ENCODE measurements at places on chromosomes 13 and 19.
A peak's percentile ranks its signal among the peaks of the same experiment; 100 is the strongest.

GRCh38 chr19:495402-496111, 729 bp upstream of the MADCAM1 start:
- no peak for DNase-seq

GRCh38 chr13:73158851-73159250, 100.0 kb downstream of the KLF5 start:
- no peak for DNase-seq

DNA sequence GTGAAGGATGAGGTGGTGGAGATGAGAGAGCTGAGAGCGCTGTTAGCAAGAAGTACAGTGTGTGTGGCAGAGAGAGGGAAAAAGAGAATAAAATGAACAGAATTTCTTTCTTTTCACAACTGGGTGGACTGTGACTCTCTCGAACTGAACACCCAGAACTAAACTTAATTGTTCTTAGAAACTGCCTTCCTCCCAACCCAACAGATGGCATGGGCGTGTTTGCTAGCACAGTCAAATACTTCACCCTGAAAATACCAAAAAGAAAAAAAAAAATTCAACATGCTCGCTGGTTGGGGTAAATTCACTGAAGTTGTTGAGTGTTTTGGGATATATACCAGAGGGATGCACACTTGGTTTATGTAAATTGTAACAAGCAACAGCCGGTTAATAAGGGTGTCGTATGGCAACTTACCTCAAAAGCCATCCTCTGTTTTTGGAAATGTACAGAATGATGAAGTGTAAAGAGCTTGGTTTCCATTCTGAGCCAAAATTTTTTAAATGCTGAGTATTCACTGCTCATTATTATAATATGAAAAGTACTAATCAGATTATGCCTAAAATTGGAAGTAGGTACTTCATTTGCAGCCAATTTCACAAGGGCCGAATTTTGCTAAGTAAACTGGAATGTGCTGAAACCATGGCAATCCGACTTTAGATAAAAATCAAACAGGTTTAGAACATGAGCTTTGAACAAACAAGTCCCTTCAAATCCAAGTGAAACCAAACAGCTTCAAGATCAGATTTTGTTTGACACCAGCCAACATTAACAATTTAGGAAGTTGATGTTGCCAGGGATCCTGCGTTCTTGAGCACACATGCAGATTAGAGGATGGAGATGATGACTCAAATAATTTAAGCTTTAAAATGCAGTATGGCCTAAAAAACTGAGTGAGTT, 115.8 kb downstream of the ZIC5 start:
- no peak for DNase-seq

GRCh38 chr13:110664673-110665072, 41.2 kb downstream of the CARS2 start:
- DNase-seq = no peak

GRCh38 chr13:101730420-101731000, 278.0 kb downstream of the ITGBL1 start:
- DNase-seq = no peak

- peak; percentile 50 for DNase-seq
These were observed 6.7 kb upstream of the GNA15 start for GRCh38 chr19:3129112-3129511.

GRCh38 chr13:24563087-24563486, 50.5 kb upstream of the PARP4 start:
- no peak for DNase-seq

DNA sequence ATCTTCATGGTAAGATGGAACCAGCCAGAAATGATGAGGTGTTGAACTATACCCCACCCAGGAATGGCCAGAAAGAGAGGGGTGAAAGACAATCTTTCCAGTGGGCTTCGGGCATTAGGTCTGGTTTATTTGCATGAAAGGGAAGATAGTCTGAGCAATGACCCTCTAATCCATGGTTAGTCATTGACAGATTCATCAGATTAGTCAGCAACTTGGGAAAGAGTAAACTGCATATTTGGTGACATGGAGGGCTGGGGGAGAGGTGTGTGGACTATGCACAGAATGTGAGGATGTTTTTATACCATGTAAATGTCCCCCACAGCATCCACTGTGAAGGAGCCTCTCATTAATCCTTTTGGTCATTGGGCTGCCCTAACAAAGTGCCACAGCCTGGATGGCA, 30.1 kb upstream of the USP12 start:
- DNase-seq = no peak

GRCh38 chr19:29538651-29539050, 12.9 kb downstream of the VSTM2B start:
- DNase-seq = no peak

DNA sequence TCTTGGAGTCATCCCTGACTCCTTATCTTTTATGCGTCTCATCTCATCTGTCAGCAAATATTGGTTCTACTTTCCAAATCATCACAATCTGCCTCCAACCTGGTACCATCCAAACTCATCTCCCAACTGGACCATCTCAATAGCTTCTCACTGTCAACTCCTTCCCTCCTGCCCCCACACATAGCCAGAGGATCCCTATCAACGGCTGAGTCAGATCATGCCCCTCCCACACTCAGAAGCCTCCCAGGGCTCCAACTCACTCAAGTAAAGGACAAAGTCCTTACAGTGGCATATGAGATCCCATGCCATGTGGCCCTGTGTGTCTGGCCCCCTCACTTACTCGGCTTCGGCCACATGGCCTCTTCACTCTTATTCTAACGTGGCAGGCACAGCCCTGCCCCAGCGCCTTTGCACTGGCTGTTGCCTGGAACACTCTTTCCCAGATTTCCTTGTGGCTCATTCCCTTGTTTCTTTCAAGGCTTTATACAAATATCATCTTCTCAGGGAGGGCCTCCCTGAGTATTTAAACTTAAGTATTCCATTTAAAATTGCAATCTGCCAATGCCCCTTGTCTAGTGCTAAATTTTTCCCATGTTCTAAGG, 4.3 kb downstream of the SPRED3 start:
- DNase-seq = no peak

GRCh38 chr19:29393915-29394460, 131.8 kb upstream of the VSTM2B start:
- no peak for DNase-seq

DNA sequence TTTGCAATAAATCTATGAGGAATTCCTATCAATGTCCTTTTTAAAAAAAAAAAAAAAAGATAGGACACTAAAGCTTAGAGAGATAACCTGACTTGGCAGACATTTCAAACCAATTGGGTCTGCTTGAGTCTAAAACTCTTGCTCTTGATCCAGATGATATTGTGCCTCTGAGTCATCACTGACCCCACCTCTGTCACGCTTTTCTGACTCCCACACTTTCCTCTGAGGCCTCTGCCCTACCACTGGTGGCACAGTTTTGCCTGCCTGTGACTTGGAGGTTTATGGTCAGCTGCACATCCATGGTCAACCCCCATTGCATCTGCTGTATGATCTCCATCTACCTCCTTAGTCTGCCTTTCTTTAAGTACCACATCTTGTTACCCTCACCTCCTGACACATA, 328.7 kb downstream of the SPRY2 start:
- DNase-seq = no peak

GRCh38 chr19:28764066-28764465, 448.9 kb downstream of the UQCRFS1 start:
- no peak for DNase-seq

DNA sequence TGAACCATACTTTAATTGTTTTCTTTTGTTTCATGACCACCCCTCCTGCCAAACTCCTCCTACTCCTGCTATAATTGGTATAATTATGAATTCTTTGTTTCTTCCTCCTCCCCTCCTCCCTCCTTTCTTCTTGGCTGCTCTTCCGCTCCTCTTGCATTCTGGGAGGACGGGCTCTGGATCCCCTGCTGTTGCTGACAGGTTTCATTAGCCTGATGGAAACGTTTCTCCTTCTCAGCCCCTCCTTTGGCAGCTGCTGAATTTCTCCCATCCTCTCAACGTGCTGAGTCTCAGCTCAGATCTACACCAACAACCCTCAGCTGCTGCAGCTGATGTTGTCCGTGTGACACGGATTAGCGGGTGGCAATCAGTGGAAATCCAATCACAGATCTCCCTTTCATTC, 97.1 kb upstream of the UBAC2 start:
- DNase-seq = peak; percentile 56

GRCh38 chr13:33728271-33729037, 89.5 kb upstream of the RFC3 start:
- DNase-seq = no peak

GRCh38 chr13:93098972-93099371, 127.6 kb upstream of the GPC6 start:
- no peak for DNase-seq

DNA sequence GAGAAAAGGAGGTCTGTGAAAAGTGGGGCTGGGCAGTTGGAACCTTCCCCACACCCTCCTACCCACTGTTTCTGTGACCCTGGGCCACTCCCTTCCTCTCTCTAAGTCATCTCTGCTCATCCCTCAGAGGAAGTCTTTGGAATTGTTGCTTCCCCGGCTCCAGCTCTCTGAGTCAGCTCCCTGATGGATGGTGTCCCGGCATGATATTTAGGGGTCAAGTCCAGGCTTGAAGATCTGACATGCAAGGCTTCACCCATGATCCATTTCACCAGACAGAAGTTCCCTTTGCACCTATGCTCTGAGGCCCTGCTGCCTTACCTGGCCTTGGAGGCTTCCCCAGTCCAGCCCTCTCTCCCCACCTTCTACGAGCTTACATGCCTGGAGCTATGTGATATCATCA, 13.3 kb downstream of the EXOC3L2 start:
- no peak for DNase-seq

DNA sequence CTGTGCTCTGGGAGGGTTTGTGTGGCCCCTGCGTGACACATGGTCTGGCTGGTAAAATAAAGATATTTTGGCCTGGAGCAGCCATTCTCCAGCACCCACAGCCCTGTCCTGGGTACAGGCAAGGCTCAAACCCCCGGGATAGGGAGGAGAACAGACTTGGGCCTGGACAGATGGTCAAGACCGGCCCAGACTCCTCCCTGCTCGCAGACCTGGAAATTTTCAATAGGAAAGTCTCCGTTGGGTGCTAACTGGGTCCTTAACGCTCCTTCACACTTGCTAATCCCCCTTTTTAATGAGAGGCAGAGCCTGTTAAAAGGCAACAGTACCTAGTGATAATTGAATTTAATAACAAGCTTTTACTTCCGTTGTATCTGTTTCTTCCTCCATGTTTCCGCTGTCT, 2.5 kb downstream of the PALM start:
- no peak for DNase-seq

DNA sequence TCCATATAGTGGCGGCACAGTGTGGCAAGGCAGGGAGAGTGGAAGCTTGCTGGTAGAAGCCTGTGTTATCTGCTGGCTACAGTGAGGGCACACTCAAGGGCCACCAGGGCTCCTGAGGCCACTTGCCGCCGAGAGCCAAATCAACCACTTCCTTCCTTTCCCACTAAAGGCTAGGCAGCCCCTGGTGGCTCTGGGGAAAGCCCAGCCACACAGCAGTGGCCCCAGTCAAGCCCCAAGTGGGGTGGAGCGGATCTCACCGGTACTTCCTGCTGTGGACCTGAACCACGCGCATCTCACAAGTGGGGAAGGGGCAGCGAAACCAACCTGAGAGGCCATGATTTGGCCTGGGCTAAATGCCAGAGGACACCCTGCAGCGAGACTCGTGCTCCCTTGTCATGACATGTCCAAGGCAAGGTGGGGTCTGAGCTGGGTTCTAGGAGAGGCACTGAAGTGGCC, 21.9 kb upstream of the SLC35E1 start:
- DNase-seq = no peak

DNA sequence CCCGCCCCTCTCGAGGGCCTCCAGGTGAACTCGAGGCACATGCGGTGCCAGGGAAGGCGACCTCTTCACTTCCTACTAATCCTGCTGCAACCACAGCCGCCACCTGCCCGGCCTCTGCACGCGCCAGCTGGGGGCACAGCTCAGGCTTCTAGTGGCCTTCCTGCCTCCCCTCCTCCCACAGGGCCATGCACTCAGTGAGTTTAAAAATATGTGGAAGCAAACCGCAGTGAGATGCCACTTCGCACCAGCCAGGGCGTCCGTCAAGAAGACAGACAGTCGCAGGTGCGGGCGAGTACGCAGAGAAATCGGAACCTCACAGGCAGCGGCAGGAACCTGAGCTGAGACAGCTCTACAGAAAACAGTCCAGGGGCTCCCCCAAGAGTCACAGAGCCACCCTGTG, 10.4 kb downstream of the LMNB2 start:
- DNase-seq = peak; percentile 81

DNA sequence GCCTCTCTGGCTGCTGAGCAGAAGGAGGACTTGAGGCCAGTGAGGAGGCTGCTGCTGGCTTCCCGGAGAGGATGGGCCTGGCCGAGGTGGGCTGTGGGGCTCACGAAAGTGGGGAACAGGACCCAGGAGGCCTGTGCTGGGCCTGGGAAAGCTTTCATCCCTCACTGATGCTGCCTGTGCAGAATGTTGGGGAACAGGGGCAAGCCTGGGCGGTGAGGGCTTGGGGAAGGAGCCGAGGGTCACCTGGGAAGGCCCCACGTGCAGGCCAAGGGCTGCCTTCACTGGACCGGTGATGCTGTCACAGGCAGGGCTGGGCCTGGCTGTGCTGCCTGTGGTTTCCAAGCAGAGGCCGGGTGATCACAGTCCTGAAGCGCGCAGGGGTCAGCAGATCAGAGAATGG, 9.4 kb downstream of the AP1M1 start:
- DNase-seq = no peak

DNA sequence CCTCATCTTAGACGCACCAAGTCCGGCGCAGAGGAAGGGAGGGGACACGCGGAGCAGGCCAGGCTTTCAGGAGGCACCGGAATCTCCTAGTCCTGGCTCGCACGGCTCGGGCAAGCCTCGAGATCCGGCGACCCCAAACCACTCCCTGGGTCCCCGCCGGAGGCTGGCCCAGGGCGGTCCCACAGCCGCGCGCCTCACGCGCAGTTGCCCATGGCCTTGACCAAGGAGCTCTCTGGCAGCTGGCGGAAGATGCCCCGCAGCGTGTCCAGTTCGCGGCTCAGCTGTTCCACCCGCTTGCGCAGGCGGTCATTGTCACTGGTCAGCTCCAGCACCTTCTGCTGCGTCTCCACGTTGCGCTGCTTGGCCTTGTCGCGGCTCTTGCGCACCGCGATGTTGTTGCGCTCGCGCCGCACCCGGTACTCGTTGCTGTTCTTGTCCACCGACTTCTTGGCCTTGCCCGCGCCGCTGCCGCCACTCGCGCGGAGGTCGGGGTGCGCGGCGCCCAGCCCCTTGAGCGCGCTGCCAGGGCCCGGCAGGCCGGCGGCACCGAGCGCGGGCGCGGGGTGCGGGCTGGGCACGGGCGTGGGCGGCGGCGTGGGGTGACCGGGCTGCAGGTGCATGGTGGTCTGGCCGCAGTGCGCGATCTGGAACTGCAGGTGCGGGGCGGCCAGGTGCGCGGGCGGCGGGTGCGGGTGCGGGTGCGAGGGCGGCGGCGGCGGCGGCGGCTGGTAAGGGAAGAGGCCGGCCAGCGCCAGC, 1.0 kb downstream of the CEBPA start:
- DNase-seq = no peak

- DNase-seq = no peak
These were observed 523.5 kb downstream of the MYO16 start for GRCh38 chr13:109152941-109153340.

GRCh38 chr13:53005626-53006025, 23.0 kb upstream of the OLFM4 start:
- no peak for DNase-seq

GRCh38 chr13:74574964-74575728, 440.9 kb upstream of the KLF12 start:
- DNase-seq = no peak

- DNase-seq = no peak
These were observed 859 bp downstream of the ZNF433 start for GRCh38 chr19:12034620-12035019.

- DNase-seq = no peak
These were observed 9.0 kb downstream of the OR7A5 start for GRCh38 chr19:14826006-14826405.

Measured in SHP77 (cell line).